ENCODE measurements at places on chromosomes 4 and X.

DNA sequence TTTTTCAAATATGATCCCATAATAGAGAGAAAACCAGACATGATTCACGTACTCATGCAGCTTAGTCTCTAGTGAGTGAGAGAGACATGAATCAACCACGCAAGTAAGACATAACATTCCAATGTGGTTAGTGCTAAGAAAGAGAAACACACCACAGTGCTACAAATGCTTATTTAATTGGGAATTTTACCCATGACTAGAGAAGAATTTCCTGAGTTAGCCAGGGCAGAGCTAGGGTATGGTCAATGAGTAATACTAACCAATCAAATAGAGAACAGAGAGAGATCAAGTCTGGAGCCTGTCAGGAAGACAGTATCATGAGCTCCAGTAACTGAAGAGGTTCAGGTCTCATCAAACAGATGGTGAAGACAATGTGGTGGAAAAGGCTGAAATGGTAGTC, 495.2 kb downstream of the PDGFC start:
- DNase-seq = peak; percentile 81

DNA sequence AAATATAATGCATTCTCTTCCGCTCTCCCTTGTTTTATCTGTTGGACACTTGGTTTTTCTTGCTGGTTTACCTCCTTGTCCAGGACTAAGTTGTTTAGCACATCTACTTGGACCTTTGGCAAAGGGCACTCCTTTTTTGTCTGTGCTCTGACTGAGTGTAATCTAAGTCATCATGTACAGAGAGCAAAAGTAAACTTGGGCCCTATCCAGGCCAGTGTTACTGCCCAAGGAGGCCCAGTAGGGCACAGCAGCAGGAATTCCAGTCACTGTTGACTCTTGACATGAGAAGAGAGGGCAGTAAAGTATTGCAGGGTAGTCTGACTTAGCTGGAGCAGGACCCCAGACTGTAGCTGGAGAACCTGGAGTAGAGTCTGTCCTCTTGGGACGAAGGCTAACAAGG, 445.5 kb downstream of the ZIC3 start:
- no peak for DNase-seq

DNA sequence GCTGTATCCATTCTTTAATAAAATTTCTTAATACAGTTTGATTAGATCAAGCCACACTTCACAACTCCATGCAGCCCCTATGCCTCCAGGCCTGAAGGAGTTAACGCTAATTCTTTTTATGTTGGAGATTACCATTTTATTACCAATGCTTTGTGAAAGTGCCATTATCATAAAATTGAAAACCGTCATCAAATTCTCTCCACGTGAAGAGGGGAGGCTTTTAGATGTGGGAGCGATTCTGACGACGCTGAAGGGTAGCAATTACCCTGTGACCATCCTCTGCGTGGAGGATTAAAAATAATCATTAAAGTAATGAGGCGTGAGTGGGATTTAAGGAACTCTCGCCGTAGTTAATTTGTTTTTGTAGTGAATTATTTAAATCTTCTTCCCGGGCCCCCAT, 278.8 kb downstream of the CRLF2 start:
- DNase-seq = no peak

GRCh38 chr4:85946821-85947220, 413.0 kb downstream of the MAPK10 start:
- DNase-seq = no peak

DNA sequence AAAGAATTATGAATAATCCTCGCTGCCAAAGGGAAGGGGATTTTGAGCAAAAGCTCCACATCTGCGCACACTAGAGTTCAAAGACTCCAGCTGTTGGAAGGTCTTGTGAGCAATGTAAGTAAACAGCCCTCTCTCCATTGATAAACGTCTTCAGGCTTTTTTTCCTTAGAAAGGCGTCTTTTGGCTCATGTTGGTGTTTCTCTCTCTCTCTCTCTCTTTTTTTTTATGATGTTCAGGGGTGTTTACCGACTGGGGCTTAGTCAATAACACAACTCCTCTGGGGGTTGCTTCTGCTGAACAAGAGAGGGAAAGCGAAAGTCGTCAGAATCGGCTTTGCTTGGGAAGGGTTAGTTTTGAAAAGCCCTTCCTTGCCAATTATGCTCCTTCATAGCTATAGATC, 53.2 kb upstream of the C1QTNF7 start:
- DNase-seq = no peak

DNA sequence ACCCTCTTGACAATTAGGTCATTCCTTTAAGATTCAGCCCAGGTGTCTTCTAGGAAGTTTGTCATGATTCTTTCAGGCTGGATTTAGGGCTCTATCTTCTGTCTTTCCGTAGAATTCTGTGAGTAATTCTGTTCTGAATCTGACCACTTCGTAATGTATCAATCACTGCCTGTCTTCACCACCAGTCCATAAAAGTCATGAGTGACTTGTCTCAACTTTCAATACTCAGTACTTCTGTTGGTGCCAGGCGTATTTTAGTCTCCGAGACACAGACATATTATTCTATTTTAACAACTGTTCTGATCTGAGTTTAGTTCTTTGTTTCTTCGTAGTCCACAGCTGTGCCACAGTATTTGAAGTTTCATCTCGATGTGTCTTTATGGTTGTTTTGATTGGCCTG, 310.7 kb downstream of the PPARGC1A start:
- DNase-seq = no peak

- peak; percentile 95 for DNase-seq
These were observed 183.2 kb downstream of the FBXW7 start for GRCh38 chr4:152352622-152353116.

DNA sequence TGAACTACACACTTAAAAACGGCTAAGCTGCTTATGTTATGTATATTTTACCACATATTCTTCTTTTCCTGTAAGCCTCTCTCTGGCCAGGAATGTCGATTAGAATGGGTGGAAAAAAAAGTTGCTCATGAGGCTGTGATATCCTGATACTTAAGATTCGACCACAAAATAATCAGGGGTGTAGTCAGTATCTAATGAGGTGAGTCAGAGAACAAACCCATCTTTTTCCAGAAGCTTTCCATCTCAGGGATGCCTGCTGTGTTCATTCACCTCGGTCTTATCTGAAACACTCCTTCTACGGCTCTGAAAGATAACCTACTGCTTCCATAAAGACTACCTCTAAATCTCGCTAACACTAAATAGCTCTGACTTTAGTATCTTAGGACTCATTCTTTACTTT, 142.7 kb upstream of the MAP3K15 start:
- no peak for DNase-seq

DNA sequence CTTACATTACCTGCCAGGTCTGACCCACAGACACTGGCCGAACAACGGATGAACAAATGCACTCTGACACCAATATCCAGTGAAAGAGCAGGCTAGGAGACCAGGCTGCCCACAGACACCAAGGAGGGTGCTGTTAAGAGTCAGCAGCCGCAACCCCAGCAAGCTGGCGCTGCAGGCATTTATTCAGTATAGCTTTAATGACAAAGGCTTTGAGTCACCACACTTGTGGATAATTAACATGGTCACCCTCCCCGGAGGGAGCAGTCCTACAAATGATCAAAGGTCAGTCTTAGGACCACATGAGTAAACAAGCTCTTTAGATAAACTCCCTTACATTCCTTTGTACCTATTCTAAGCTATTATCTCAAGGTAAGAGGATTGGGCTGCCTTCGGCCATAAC, 368.5 kb upstream of the GRID2 start:
- DNase-seq = no peak

DNA sequence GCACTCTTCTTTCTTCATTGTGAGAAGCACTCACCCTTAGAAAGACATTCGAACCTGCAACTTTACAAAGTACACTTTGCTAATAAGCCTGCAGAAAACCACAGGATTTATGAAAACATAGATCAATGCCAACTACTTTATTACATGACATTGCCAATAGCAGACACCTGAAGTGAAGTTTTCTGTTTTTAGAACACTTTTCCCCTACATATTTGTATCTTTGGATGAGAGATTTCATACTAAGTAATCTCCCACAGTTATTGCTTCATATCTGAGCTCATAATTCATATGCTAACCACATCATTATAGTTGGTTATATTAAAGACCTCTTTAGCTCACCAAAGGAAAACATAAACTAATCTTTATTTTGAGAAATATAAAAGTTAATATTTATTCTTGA, 276.5 kb upstream of the CTSO start:
- DNase-seq = no peak

Measured in HFF-Myc (cell line).